ENCODE measurements at places on chromosomes 2 and 18.
A peak's percentile ranks its signal among the peaks of the same experiment; 100 is the strongest.

GRCh38 chr2:50318147-50318546 lies 713.8 kb downstream of the NRXN1 start:
- DNase-seq, result no peak

DNA sequence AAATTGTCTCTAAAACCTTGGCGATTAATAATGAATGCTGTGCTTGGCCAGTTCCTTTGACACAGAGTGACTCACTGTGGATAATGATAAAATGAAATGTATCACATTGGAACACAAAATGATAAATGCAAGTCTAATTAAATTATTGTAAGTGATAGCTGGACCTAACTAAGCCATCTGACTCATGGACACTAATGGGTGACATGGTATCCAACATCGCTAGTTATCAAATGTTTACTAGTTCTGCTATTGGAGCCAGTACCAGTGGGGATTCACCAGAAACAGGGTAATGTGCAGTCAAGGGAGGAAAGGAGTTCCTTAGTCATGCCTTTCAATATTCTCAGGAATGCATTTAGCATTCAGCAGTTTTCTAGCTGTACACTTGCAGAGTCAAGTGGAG lies 736.3 kb upstream of the ACVR2A start:
- DNase-seq, result no peak

- no peak for DNase-seq
Measured at GRCh38 chr18:22753130-22753831, 179.8 kb upstream of the RBBP8 start.

GRCh38 chr2:118580651-118581050 lies 266.8 kb downstream of the EN1 start:
- DNase-seq, result no peak

GRCh38 chr2:105391058-105391627 lies 7.7 kb downstream of the FHL2 start:
- no peak for DNase-seq

DNA sequence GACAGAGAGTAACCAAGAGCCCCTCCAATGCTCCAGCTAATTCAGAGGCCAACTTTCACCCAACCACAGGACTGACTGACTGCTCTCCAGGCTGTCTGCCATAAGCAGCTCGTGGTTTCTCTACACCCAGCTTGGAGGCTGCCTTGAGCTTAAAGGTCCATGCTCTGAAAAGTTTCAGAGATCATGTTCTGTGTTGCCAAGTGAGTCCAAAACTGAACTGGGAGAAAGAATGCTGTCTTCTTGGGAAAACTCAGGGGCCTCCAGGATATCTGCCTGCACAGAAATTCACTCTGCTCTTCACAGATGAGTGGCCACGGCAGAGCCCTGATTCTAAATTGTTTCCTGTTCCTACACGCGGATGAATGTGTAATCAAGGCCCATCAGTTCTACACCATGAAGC lies 51.1 kb downstream of the LPIN2 start:
- no peak for DNase-seq

GRCh38 chr2:198571393-198571792 lies 767.0 kb downstream of the PLCL1 start:
- peak; percentile 20 for DNase-seq

GRCh38 chr18:39802648-39803229 lies 2152.3 kb upstream of the PIK3C3 start:
- DNase-seq, result no peak

DNA sequence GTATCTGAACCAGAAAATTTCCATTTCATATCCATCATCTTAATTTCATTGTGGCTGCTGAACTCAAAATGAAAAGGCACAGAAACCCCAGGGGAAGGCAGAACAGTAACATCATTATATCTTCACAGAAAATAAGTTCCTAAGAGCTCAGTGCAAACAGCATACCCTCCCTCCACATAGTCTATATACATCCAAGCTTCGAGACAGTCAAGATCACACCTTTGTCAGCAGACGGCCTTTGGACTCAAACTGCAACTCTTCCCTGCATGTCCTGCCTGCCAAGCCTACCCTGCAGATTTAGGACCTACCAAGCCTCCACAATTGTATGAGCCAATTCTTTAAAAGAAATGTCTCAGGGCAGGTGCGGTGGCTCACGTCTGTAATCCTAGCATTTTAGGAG lies 502.1 kb downstream of the SUCLG1 start:
- DNase-seq, result no peak

- no peak for DNase-seq
Measured at GRCh38 chr2:192265751-192266150, 71.0 kb upstream of the TMEFF2 start.
